ENCODE measurements at places on chromosomes 3 and 15.

GRCh38 chr3:71022551-71023335, 560.8 kb downstream of the FOXP1 start:
- DNase-seq, result peak; percentile 16

GRCh38 chr15:66402761-66403284, 16.1 kb downstream of the MAP2K1 start:
- DNase-seq, result no peak

GRCh38 chr3:117629505-117629904, 919.9 kb downstream of the TUSC7 start:
- no peak for DNase-seq

- no peak for DNase-seq
Measured at GRCh38 chr3:37443363-37444035, 269.1 kb upstream of the LRRFIP2 start.

GRCh38 chr15:48624700-48625099, 20.8 kb downstream of the FBN1 start:
- DNase-seq, result no peak

DNA sequence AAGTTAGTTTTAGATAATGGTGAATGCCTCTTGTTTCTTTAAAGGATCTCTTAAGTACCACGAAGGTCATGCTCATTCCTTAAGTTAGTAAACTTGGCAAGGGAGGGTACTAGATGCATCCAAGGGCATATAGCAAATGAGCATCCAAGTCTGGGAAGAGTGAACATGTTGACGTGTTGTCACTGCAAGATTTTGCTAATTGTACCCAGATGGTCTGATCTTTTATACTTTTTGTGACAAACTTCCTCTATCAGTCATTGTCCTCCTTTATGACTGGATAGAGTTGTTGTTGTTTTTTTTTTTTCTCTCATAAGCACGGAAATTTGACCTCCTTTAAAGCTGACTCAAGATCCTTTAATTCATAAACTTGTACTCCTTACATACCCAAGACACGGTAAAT, 121.3 kb downstream of the CHST2 start:
- no peak for DNase-seq

DNA sequence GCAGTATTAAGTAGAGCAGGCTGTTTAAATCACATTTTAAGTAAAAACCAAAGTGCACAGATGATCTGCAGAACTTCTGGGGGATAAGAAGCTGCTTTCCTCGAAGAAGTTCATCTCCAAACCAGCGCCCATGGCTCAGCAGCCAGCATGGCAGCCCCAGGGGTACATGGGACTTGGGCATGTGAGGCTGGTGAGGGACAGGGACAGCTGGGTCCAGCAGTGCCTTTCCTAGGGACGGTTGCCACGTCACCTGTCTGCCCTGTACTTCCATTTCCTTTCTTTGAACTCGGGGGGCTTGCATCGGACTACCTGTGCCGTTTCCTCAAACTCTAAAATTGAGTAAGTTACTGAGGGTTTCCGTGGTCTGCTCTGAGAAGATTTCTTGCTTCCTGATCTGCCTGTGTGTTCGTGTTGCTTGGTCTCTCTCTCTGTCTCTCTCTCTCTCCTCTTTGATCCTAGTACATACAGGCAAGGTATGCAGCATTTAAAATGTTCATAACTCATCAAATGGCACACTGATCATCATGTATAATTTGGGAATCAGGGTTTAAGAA, 67.6 kb downstream of the IGF1R start:
- peak; percentile 6 for DNase-seq

GRCh38 chr3:113035387-113035982, 44.7 kb downstream of the GTPBP8 start:
- peak; percentile 82 for DNase-seq

All from Kasumi-1 (cell line).